Left colon (tissue), 2 donors: ENCODE measurements at places on chromosomes 4 and X.

DNA sequence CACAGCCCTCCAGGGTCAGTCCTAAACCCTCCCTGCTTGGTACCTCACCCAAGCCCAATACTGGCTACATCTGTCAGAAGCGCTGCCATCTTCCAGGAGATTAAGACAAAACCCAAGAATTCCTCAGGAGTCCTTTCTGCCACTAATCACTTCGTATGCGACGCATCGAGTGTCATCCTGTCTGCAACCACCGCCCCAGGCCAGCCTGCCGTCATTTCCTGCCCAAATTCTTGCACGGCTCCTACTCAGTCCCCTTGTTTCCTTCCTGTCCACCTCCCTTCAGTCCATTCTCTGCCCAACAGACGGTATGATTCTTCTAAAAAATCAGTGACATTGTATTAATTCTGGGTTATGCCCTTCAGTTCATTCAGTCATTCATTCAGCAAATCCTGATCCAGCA, 113.6 kb downstream of the NFKB1 start:
- no peak for DNase-seq

DNA sequence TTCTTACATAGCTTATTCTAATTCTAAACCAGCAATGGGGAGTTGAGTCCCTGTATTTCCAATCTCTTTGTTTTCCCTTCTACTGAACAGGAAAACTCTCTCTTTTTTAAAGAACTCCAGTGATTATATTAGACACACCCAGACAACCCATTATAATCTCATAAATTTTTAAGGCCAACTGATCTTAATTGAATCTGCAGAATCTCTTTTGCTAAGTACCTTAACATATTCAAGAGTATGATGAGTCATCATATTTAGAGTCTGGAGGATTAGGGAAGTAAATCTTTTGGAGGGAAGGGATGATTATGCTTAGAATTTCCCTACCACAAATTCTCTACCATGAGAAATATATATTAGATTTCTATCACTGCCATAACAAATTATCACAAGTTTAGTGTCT, 705.1 kb downstream of the CENPC start:
- no peak for DNase-seq

DNA sequence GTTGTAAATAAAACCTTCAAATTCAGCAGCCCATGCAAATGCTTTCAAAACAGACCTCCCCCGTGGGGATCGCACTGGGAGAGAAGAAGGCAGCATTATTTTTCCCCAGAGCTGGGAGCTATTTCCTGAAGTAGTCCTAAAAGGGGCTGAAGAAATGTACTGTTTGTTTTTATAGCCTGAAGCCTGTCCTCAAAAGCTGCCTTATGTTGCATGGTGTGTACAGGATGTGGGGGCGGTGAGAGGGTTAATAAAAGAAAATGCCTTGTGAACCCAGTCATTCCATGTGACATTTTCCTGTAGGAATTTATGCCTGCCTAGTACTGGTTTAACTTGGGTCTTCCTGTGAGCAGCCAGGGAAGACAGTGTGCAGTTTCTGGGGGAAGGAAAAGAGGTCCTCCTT, 144.1 kb downstream of the SOWAHB start:
- no peak for DNase-seq

DNA sequence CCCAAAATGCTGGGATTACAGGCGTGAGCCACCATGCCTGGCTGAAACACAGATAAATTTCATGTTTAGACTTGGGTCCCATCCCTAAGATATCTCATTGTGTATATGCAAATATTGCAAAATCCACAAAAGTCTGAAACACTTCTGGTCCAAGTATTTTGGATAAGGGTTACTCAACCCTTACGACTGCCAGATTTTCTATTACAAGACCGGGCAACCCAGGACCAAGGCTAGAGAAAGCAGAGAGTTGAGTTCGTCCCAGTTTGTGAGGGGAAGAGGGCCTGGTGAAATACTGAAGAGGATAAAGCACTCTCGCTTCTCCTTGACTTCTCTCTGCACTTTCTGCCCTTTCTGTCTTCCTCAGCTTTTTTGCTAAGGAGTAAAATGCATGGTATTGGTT, 34.5 kb downstream of the ZFX start:
- DNase-seq, result no peak

- peak; percentile 83 for DNase-seq
Measured at GRCh38 chr4:15906020-15906443, 32.5 kb downstream of the FGFBP1 start.

DNA sequence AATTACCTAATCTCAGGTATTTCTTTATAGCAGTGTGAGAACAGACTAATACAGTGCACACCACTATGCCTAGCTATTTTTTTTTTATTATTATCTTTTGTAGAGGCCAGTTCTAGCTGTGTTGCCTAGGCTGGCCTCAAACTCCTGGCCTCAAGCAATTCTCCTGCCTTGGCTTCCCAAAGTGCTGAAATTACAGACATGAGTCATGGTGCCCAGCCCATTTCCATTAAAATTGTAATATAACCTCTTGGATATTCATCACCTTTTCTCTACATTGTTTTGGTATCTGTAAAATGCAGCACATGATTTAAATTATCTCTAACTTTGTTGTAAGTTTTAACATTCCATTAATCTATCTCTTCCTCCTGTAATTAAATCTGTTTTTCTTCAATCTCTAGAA, 2052.9 kb downstream of the ARAP2 start:
- DNase-seq, result no peak

GRCh38 chrX:49187028-49187394, 838 bp upstream of the PRICKLE3 start:
- DNase-seq, result no peak

GRCh38 chr4:151094290-151094751, 5.1 kb upstream of the RPS3A start:
- no peak for DNase-seq

- no peak for DNase-seq
Measured at GRCh38 chrX:23919706-23920320, 12.0 kb downstream of the CXorf58 start.

- no peak for DNase-seq
Measured at GRCh38 chr4:25123236-25123635, 37.0 kb downstream of the SEPSECS start.

DNA sequence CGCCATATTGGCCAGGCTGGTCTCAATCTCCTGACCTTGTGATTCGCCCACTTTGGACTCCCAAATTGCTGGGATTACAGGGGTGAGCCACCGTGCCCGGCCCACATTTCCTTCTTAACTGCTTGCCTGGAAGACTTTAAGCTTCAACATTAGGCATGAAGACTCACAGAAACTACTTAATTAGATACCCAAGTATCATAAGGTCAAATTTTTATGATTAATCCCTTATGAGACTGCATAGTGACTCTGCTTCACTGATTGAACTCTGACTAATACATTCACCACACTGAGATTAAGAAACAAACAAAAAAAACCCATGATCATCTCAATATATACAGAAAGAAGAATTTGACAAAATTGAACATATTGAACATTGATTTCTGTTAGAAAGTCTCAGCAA, 87.4 kb upstream of the KCTD8 start:
- no peak for DNase-seq

GRCh38 chrX:137428221-137428661, 137.7 kb upstream of the ZIC3 start:
- no peak for DNase-seq

DNA sequence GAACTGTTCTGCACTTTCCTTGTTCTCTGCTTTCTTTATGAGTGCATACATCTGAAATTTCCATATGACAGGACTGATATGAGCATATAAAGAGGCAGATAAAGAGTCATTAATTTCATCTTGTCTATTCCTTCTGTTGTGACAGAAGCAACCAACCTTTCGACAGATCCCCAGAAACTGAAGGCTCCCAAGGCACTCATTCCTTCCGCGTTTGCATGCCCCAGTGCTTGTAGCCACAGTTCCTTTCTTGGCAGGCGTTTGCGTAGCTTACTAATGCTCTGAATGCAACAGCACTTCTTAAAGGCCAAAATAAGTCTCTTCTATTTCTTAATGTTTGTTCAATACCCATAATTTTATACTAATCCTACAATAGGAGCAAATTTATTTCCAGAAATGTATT, 94.0 kb upstream of the TBL1X start:
- DNase-seq, result no peak

DNA sequence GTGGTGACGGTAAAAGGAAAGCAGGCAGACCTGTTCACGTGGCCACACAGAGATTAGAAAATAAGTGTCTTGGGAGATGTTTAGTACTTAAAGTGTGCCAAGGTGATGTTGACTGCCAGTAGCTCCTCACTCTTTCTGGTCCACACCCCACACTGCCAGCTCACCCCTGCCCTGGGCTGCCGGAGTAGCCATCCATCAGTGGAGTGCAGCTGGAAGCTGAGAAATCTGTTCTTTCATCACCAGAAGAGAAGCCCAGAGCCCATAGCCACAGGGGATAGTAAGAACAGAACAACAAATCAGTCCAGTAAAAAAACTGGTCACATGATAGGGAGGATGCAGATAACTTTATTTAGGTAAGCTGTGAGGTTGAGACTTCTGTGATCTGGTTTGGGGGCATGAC, 64.1 kb downstream of the WWC2 start:
- no peak for DNase-seq

- DNase-seq, result no peak
Measured at GRCh38 chr4:5979981-5980380, 38.2 kb downstream of the C4orf50 start.

- no peak for DNase-seq
Measured at GRCh38 chr4:102196221-102196620, 149.1 kb downstream of the SLC39A8 start.

DNA sequence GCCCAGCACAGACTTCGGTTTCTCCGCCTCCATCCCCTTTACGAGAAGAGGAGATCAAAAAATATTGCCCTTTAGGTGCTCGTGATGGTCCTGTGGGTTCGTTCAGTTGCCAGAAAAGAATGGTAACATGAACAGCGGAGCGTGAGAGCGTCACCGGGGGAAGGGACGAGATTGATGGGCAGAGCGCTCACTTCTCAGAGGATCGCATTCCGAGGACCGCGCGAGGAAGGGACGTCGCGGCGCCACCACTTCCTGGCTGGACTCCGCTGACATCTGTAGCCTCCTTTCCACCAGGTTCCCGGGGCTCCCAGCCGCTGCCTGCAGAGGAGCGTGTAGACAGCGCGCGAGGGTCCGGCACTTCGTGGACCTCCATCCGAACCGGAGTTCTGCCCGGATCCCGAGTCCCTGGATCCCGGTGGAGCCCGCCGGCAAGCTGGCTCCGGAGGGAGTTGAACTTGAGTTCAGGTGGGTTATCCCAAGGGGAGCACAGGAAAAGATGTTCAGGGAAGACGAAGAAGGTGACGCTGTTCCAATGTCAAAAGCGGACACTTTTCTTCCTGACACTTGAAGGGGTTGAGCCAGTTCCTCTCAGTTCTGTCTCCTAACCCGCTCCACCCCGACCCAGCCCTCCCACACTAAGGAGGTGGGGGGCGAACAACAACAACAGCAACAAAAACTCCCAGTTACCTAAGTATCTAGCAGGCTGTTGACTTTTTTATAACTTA, 484 bp downstream of the GALNTL6 start:
- no peak for DNase-seq
